ENCODE measurements at places on chromosomes 4 and X.
A peak's percentile ranks its signal among the peaks of the same experiment; 100 is the strongest.

DNA sequence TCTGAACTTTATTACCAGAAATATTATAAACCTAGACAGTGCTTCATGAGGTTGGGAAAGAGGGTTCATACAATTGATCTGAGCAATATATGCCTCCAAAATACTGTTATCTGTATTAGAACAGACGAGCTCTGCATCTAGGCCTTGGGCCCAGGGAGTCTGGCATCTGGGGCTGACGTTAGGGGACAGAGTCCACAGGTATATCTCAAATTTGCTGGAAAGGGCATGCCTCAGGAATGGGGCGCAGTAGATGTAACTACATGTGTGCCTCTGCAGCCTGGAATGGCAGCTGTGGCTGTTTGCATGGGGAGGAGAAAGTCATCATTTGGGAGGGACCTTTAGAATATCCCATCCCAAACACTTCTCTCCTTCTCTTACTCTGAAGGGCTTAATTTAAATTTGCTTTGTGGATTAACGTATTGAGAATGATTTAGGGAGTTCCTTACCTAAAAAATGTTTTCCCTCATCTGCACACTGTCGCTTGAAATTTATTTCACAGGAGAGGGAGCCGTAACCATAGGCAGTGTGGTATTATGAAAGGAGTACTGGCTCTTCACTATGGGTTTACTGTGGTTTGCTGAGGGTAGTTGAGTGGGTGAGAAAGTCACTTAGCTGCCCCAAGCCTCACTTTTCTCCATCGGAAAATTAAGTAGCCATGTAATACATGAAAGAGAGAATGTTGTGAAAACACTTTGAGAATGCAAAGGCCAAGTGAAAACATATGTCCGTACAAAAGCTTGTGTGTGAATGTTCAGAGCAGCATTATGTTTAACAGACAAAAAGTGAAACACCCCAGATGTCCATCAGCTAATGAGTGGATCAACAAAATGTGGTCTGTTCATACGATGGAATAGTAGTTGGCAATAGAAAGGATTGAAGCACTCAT lies 5.9 kb downstream of the ADD1 start:
- no peak for DNase-seq

DNA sequence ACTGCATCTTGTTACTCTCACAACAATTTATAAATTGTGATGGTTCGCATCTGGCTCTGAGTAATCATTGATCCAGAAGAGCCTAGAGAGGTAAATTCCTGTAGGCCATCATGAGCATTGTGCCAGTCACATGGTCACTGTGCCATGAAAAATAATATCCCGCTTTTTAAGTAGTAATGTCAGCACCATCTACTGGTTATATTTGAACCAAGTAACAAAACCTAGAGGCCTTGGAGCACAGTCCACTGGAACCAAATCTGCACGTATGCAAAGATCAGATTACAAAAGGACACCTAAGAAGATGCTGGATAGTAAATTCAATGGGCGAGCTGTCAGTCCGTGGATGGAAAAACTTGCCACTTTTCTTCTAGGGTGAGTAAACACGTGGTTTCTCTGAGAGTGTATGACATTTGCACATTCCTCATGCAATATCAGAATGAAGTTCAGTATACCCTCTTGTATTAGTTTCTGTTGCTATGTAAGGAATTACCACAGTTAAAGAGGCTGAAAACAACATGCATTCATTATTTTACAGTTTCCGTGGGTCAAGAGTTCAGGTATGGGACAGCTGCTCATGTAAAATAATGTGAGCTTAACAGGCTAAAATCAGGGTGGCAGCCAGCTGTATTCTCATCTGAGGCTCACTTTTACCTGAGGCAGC lies 26.8 kb downstream of the FAM114A1 start:
- no peak for DNase-seq

- DNase-seq = no peak
These were observed 39.9 kb downstream of the SEPSECS start for GRCh38 chr4:25120146-25120940.

GRCh38 chrX:17154001-17154400 lies 207.5 kb downstream of the REPS2 start:
- no peak for DNase-seq

DNA sequence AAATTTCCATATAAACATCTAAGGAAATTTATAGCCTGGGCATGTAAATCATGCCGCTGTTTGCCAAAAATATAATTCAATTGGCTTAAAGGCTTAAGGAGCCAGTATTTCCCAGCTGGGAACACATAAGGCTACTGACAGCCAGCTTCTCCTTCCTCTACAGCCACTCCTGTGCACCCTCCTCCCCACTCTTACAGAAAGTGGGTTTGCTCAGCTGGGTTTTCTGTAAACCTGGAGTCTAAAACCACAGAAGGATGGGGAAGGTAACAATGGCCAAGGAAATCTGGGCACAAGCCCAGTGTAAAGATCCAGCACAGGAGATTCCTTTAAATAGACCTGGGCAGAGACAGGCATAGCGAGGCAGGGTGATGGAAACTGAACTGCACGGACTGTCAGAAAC lies 18.5 kb downstream of the ACSL1 start:
- no peak for DNase-seq

DNA sequence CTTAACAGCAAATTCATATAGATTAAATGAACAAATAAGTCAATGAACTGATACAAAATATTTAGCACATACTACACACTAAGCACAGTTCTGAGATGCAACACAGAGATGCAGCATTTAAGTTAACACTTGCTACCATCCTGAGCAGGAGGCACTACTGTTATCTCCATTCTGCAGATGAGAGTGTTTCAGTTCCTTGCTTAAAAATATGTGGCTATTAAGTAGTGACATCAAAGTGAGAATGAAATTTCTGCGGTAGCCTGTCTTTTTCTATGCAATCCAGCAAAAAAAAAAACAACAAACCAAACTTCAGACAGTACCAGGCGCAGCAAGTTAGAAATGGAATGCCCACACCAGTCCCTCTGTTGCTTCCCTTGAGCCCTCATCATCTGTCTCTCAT lies 90.8 kb downstream of the SHISA3 start:
- DNase-seq = no peak

- peak; percentile 41 for DNase-seq
These were observed 23.4 kb downstream of the CCNI start for GRCh38 chr4:77052352-77052751.
